ENCODE measurements at places on chromosomes 6 and 20.

GRCh38 chr6:46505693-46506512, 14.7 kb upstream of the RCAN2 start:
- DNase-seq, result no peak

DNA sequence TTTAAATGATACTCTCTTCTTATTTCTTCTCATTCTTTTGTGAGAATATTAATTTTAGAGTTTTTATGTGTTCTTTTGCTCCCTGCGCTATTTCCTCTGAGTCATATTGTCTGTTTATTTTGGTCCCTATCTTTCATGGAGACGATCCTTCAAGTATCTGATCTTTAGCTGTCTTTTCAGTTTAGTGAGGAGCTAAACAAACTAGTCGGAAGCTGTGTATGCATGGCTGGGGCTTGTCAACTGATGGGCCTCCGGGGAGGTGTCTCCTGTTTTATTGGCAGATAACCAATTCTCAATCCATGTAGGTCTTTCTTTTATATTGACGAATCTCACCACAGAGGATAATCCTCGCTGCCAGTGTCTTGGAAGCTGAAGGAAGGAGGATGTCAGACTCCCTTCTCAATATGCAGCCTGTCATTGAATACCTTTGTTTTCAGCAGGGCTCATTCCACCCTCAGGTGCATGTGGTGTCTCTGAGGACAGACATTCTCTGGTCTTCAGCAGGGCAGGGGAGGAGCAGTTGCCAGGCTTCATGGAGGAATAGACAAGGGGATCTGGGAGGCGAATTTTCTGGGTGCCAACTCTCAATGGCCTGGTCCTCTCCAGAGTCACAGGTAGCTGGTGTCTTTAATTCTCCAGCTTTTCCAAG, 64.9 kb downstream of the RNF182 start:
- no peak for DNase-seq

- peak; percentile 37 for DNase-seq
Observed at GRCh38 chr6:56852260-56853010, 102.5 kb upstream of the BEND6 start.

- no peak for DNase-seq
Observed at GRCh38 chr6:77286541-77286940, 176.8 kb downstream of the HTR1B start.

DNA sequence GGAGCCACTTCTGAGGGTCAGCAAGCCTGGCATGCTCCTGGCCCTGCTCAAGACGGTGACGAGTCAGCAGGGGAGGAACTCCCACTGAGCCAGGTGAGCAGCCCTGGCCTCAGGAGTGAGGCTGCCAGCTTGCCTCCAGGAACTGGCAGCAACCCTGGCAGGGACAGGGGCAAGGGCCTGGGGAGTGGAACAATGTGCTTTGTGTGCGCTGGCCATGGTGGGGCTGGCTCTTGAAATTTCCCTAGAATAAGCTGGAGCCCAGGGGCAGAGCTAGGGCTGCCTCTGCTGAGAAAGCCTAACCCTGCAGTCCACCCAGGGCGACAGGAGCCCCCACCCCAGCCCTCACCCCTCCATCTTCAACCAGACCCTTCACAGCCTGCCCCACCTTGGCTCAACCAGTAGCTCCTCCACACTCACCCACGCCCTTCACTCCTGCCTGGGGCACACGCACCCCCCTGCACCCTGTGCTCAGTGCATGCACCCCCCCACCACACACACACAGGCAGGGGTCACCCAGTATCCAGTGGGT, 88.0 kb downstream of the MRPL14 start:
- no peak for DNase-seq

- DNase-seq, result no peak
Observed at GRCh38 chr6:70734381-70734780, 66.7 kb downstream of the SMAP1 start.

- DNase-seq, result no peak
Observed at GRCh38 chr6:117595099-117595923, 7.0 kb downstream of the GOPC start.

GRCh38 chr6:102677225-102677624, 1283.7 kb downstream of the GRIK2 start:
- no peak for DNase-seq

GRCh38 chr6:69311888-69312287, 484.9 kb downstream of the LMBRD1 start:
- DNase-seq, result no peak

DNA sequence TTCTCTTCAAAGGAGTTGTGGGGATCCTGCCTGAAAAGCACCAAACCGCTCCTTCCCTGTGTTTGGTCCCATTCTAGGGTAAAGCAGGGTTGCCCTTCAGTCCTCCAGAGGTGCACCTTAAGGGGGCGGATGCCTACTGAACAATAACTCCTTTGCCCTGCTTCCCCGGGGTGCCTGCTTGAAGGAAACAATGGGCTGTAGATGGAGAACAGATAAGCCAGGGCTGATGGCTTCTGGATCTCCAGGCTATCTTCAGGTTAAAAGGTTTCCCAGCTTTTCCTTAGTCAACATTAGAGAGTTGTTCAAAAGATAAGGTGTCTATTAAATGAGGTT, 5.4 kb upstream of the PRDM1 start:
- no peak for DNase-seq

DNA sequence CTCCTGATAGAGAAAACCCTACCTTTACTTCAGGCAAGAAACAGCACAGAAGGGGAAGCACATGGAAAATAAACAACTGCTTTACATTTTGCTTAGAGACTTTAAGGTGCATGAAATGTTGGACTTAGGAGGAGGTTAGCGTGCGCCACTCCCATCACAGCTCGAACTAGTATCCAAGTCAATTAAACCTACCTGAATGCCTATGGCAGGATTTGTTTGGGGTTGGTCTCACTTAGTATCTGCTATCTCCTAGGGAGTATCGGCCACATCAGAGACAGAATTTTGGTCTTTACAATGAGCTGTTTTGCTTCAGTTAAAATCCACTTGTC, 12.0 kb downstream of the CYP24A1 start:
- no peak for DNase-seq

DNA sequence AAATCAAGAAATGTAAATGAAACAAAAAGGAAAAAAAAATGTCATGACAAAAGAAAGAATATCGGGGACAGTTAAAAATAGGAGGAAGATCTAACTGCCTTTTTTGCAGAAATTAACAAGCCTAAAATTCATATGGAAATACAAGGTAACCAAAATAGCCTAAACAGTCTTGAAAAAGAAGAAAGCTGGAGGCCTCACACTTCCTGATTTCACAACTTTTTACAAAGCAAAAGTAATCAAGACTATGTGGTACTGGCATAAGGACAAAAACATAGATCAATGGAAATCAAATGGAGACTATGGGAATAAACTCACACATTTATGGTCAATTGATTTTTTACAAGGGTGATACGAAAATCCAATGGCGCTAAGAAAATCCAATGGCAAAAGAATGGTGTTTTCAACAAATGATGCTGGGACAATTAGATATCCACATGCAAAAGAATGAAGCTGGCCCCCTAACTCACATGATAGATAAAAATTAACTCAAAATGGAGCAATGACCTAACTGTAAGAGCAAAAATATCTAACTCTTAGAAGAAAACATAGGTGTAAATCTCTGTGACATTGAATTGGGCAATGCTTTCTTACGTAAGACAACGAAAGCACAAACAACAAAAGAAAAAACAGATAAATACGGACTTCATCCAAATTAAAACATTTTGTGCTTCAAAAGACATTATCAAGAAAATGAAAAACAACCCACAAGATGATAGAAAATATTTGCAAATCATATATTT, 24.5 kb downstream of the MAP3K5 start:
- no peak for DNase-seq

- peak; percentile 63 for DNase-seq
Observed at GRCh38 chr6:20572940-20573339, 38.7 kb downstream of the CDKAL1 start.

All from fibroblast of gingiva (primary cell).